ENCODE measurements at places on chromosomes 1 and 21.
A peak's percentile ranks its signal among the peaks of the same experiment; 100 is the strongest.

- H3K27ac ChIP-seq, result no peak overlapping the region
- no peaks in the 10 kb centered on the region for H3K36me3 ChIP-seq
- no peak for DNase-seq
Measured at GRCh38 chr1:238264951-238265350, 374.2 kb upstream of the ZP4 start.

DNA sequence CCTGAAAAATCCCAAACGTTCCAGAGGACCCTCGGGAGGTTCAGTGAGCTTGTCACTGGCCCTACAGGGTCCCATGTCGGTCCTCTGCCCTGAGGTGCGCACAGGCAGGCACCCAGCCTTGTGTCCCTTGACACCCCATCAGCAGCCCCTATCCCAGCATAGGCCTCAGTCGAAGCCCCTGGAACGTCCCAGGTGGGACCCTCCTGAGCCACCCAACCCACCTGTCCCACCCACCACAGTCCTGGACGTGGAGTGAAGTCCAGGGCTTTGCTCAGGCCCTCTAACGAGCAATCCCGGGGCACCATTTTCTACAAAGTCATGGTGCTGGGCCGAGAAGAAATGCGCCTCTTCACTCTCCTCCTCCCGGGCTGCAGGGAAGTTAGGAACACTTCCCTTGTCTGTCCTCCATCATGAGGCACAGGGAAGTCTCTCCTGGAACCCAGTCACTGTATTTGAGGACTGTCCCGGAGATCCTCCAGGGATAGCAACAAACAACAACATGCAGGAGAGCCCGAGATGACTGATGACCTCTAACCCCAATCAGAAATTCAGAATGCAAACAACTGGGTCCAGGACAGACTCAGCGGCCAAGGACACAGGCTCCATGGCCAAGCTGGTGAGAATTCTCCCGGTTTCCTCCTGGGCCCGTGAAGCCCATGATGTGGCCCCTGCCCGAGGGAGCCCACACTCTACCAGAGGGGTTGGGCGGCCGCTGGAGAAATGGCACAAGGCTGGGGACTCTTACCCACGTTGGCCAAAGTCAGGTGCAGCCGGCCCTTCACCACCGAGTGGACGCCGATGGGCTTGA, 105.5 kb downstream of the NPHP4 start:
- H3K27me3 ChIP-seq, result no peaks in the 10 kb centered on the region
- H3K4me1 ChIP-seq, result no peaks in the 10 kb centered on the region
- no peak overlapping the region for H3K4me3 ChIP-seq
- H3K36me3 ChIP-seq, result peaks cover 2% of the 10 kb centered on the region
- peak overlapping the region; percentile 77 for H3K27ac ChIP-seq
- no peak for DNase-seq

- DNase-seq, result no peak
- H3K27ac ChIP-seq, result no peak overlapping the region
- H3K4me1 ChIP-seq, result peaks cover 7% of the 10 kb centered on the region
- no peaks in the 10 kb centered on the region for H3K27me3 ChIP-seq
- H3K36me3 ChIP-seq, result no peaks in the 10 kb centered on the region
Measured at GRCh38 chr1:10208537-10208936, 1.8 kb upstream of the KIF1B start.

- DNase-seq, result no peak
- H3K4me1 ChIP-seq, result peaks cover 10% of the 10 kb centered on the region
- H3K36me3 ChIP-seq, result no peaks in the 10 kb centered on the region
Measured at GRCh38 chr1:2347896-2348295, 43.5 kb downstream of the MORN1 start.

DNA sequence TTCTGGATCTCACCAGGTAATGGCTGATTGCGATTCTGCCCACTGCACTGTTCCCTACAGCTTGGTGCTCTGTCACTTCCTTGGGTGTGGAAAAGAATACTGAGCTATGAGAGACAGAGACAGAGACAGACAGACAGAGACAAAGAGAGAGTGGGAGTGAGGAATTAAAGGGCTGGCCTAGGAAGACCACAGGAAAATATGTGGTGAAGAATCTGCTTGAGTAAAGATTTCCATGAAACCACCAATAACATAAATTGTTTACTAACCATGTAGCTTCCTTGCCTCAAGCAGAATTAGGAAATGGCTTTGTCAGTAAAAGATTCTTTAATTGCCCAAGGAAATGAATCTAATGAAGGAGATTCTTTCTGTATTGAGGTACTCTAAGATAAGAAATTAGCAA, 54.4 kb downstream of the MPZL1 start:
- peaks cover 21% of the 10 kb centered on the region for H3K4me1 ChIP-seq
- H3K27me3 ChIP-seq, result no peaks in the 10 kb centered on the region
- H3K27ac ChIP-seq, result no peak overlapping the region
- DNase-seq, result no peak
- H3K4me3 ChIP-seq, result no peak overlapping the region

DNA sequence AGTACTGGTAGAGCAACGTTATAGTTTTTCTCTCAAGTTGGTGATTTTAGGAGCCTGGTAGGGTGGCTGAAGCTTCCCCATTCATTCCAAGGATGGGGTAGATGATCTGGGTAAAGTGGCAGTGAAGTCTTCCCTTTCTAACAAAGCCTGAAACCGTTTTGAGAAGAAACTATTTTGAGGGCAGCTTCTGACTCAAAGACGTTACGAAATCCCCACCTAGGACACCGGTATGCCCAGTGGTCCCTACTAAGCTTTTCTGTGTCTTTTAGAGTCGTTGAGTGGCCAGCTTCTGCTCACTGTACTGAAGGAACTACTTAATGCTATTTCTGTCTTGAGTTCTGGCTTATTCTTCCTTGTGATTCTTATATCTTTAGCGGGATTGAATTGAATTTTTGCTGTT, 1.4 kb downstream of the WDTC1 start:
- DNase-seq, result no peak
- H3K27me3 ChIP-seq, result no peaks in the 10 kb centered on the region
- peak overlapping the region; percentile 70 for H3K4me3 ChIP-seq

DNA sequence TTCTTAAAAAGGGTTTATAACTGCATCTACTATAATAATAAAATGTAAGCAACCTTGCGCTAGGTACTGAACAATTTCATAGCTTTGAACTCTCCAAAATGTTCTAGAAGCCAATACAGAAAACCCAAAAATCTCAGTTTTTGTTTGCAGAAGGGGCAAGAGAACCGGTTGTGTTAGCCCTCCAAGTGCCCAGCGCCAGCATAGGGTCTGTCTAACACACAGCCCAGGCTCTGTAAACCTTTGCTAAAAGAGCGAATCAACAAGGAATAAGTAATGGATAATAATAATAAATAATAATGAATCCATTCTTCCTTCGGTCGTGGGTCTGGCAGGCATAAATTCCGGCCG, 333 bp upstream of the CHAF1B start:
- H3K27me3 ChIP-seq, result no peaks in the 10 kb centered on the region
- no peaks in the 10 kb centered on the region for H3K36me3 ChIP-seq
- no peak for DNase-seq
- no peak overlapping the region for H3K27ac ChIP-seq

GRCh38 chr1:198185759-198186158, 29.0 kb downstream of the NEK7 start:
- no peaks in the 10 kb centered on the region for H3K27me3 ChIP-seq
- H3K4me3 ChIP-seq, result no peak overlapping the region
- H3K4me1 ChIP-seq, result peaks cover 14% of the 10 kb centered on the region
- H3K27ac ChIP-seq, result no peak overlapping the region
- peaks cover 5% of the 10 kb centered on the region for H3K36me3 ChIP-seq

DNA sequence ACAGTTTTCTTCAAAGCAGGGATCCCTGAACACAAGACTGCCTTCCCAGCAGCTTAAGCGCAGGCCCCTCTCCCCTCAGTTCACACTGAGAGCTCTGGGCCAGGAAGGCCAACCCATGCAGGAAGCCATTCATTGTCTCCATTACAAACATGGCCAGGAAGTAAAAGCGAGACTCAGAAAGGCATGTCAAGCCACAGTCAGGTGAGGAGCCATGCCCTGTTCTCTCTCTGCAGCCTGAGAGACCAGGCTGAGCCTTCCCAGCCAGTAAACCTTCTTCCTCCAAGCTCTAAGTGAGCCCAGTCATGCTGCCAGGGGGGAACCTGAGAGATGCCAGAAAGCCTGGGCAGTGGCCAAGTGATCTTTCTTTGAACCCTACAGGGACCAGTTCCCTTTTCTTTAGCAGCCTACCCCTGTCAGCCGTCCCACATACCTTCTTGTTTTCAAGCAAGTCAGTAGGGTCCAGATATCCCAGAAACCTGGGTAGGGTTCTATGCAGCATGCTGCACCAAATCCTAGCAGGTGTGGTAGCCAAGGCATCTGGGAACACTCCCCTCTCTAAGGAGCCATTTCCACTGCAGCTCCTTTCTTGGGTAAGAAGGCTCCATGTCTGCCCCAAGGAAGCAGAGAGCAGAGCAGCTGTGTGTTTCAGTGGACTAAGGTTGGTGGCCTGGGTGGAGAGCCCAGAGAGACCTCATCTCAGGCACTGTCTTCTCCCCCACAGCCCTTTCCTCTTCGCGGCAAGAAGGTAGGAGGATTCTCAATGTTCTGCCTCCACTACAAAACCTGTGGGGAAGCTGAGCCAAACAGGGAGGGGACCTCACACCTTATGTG, 977 bp downstream of the TRAF3IP3 start:
- DNase-seq, result no peak
- no peaks in the 10 kb centered on the region for H3K36me3 ChIP-seq
- no peak overlapping the region for H3K4me3 ChIP-seq
- no peaks in the 10 kb centered on the region for H3K27me3 ChIP-seq
- H3K27ac ChIP-seq, result no peak overlapping the region
- H3K4me1 ChIP-seq, result no peaks in the 10 kb centered on the region

- no peak overlapping the region for H3K4me3 ChIP-seq
- H3K4me1 ChIP-seq, result peaks cover 20% of the 10 kb centered on the region
Measured at GRCh38 chr1:108817016-108817415, 39.9 kb downstream of the AKNAD1 start.

DNA sequence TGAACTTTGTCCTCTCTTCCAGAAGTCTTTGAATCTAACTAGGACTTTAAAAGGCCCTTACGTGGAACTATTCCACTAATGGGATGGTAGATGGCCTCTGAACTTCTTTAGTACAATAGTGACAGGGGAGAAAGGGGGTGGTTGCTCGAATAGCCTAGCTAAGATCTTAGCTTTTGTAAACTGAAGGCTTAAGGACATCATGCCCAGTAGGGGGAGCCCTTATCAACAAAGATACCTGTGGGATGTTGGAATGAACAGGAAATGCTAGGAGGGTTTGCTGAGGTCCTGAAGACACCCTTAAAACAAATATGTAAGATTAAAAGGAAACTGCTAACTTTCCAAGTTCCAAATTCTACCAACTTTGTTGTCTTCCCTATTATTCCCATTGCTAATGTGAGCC, 33.2 kb downstream of the NHLH2 start:
- no peaks in the 10 kb centered on the region for H3K4me1 ChIP-seq
- no peaks in the 10 kb centered on the region for H3K27me3 ChIP-seq
- DNase-seq, result peak; percentile 51
- no peak overlapping the region for H3K4me3 ChIP-seq

DNA sequence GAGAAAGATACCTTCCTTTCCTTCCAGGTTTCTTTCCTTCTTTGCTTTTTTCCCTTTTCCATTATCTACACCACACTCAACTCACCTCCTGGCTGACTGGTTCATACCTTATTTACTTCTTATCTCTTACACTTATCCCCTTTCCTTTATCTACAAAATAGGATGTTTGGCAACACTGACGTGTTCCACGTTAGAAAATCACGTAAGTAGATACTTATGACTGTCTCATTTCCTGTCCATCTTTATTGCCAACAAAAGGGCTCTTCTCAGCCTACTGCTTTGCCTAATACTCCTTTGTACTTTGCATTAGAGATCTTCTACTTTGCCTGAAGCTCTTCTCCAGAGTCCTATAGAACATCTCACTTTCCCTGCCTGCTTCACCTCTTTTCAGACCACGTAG, 25.1 kb downstream of the SYNJ1 start:
- H3K4me1 ChIP-seq, result peaks cover 13% of the 10 kb centered on the region
- H3K4me3 ChIP-seq, result no peak overlapping the region
- DNase-seq, result no peak
- H3K36me3 ChIP-seq, result peaks cover 4% of the 10 kb centered on the region

- no peak overlapping the region for H3K4me3 ChIP-seq
- no peak for DNase-seq
- no peaks in the 10 kb centered on the region for H3K27me3 ChIP-seq
- peaks cover 12% of the 10 kb centered on the region for H3K4me1 ChIP-seq
Measured at GRCh38 chr1:211705467-211706091, 30.2 kb upstream of the NEK2 start.

GRCh38 chr1:69290291-69290690, 277.4 kb upstream of the LRRC7 start:
- DNase-seq, result no peak
- H3K36me3 ChIP-seq, result no peaks in the 10 kb centered on the region
- H3K4me1 ChIP-seq, result no peaks in the 10 kb centered on the region

DNA sequence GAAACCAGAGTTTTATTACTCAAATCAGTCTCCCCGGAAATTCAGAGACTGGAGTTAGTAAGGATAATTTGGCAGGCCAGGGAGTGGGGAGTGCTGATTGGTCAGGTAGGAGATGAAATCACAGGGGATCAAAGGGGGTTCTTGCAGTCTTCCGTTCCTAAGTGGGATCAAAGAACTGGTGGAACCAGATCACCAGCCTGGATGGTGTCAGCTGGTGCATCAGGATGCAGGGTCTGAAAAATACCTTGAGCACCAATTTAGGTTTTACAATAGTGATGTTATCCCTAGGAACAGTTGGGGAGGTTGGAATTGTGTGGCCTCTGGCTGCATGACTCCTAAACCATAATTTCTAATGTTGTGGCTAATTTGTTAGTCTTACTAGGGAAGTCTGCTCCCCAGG, 1.4 kb upstream of the CD101 start:
- H3K27ac ChIP-seq, result no peak overlapping the region
- DNase-seq, result no peak
- no peak overlapping the region for H3K4me3 ChIP-seq
- H3K36me3 ChIP-seq, result no peaks in the 10 kb centered on the region

- H3K4me1 ChIP-seq, result no peaks in the 10 kb centered on the region
- no peaks in the 10 kb centered on the region for H3K36me3 ChIP-seq
- DNase-seq, result no peak
Measured at GRCh38 chr1:118504867-118505266, 319.8 kb upstream of the SPAG17 start.

GRCh38 chr1:157133426-157133825, 4.8 kb downstream of the ETV3 start:
- no peak overlapping the region for H3K4me3 ChIP-seq
- DNase-seq, result no peak
- peaks cover 16% of the 10 kb centered on the region for H3K4me1 ChIP-seq
- peaks cover 75% of the 10 kb centered on the region for H3K36me3 ChIP-seq
- no peaks in the 10 kb centered on the region for H3K27me3 ChIP-seq

- H3K4me1 ChIP-seq, result peaks cover 16% of the 10 kb centered on the region
- H3K4me3 ChIP-seq, result no peak overlapping the region
- DNase-seq, result no peak
Measured at GRCh38 chr1:224730965-224731364, 114.8 kb downstream of the CNIH3 start.

DNA sequence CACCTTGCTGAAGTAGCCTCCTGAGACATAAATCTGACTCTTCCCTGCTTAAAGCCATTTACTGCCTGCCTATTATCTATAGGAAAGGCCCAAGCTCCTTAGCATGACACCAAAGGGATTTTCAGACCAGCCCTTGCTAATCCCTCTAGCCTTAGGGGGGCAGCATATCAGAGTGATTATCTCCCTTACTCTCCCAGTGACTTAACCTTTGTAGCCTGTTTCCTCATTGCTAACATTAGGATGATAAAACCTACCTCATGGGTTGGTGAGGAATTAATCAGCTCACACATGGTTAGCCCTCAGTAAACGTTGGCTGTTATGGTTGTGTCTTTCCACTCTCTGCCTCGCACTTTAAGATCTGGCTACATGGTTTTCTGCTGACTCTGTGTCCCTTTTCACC, 70.1 kb downstream of the ROR1 start:
- H3K4me3 ChIP-seq, result no peak overlapping the region
- H3K4me1 ChIP-seq, result no peaks in the 10 kb centered on the region
- no peak overlapping the region for H3K27ac ChIP-seq
- no peaks in the 10 kb centered on the region for H3K27me3 ChIP-seq
